ENCODE measurements at places on chromosomes 7 and 10.
A peak's percentile ranks its signal among the peaks of the same experiment; 100 is the strongest.

- no peak for DNase-seq
Measured at GRCh38 chr10:106900016-106900652, 264.4 kb downstream of the SORCS1 start.

- DNase-seq = no peak
Measured at GRCh38 chr7:108059526-108059925, 56.6 kb upstream of the LAMB1 start.

GRCh38 chr10:129045599-129045998 lies 421.4 kb upstream of the MGMT start:
- DNase-seq = no peak

GRCh38 chr10:124536496-124537050 lies 75.0 kb downstream of the LHPP start:
- no peak for DNase-seq

- no peak for DNase-seq
Measured at GRCh38 chr10:121049489-121049888, 198.3 kb downstream of the WDR11 start.

- DNase-seq = peak; percentile 31
Measured at GRCh38 chr7:65216469-65216868, 157.2 kb upstream of the ZNF92 start.
